Activated CD4-positive, CD25-positive, alpha-beta regulatory T cell (primary cell): ENCODE measurements at places on chromosomes 16 and 17.

DNA sequence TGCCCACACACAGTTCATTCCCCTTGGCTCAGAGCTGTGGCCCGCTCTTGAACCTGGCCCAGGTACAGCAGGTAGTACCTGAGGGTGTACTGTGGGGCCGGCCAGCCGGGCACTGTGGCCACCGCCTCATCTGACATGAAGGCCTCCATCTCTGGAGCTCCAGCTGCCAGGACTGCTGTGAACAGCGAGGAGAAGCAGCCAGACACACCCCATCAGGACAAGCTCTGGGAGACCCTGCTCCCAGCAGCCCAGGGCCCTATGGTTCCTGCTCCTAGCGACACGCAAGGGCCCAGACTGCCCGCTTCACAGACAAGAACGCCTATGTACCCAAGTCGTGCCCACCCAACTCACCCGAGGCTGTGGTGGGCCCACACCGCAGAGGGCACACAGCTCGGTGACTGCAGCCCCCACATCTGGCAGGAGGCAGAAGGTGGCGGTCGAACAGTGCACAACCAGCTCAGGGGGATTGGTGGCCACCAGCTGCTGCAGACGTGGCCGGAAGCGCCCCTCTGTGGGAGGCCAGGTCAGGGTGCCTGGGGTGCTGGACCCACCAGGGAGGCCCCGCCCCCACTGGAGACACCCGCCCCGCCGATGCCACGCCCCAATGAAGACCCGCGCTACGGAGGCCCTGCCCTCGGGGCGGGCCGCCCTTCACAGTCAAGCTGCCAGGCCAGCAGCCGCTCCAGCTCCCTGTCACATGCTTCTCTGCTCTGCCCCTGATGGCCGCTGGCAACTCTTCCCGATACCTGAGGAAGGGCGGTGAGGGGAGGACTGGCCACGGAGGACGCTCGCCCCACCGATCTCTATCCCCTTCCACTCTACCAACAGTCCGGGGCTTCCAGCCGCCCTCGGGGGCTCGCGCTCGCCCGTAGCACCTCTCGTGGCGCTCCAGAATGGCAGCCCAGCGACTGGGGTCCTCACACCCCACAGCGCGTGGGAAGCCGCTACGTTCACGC lies 1.1 kb upstream of the STUB1 start:
- DNase-seq, result no peak

- DNase-seq, result no peak
Observed at GRCh38 chr16:28168991-28169554, 42.7 kb downstream of the XPO6 start.

DNA sequence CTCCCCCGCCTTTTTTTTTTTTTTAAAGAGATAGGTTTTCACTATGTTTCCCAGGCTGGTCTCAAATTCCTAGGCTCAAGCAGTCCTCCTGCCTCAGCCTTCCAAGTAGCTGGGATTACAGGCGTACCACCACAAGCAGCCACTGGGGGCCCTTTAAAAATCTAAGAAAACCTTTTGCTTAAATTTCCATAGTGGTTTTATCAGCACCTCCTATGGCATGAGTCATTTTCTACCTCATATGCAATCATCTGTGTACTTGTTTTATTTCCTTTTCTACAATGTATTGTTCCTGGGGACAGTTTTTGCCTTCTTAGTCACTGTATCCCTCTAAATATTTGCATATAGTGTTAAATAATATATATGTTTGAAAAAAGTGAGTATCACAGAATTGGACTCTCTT lies 29.2 kb downstream of the GNA13 start:
- peak; percentile 5 for DNase-seq

DNA sequence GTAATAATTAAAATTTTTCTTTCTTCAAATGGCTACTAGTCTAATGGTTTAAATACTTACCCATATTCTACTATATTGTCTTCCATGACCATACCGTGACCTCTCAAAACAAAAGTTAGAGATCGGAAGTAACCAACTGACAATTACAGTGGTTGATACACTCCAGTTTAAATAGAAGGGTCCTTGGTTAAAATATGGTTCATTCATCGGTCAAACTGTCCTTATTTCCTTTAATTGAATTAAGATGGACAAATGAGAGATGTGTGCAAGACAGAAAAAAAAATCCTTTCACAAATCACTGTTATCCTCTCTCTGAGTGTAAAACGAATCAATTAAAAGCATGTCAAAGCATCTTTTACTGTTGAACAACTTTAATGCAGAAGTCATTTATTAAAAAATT lies 214.3 kb upstream of the TBX2 start:
- DNase-seq, result no peak

DNA sequence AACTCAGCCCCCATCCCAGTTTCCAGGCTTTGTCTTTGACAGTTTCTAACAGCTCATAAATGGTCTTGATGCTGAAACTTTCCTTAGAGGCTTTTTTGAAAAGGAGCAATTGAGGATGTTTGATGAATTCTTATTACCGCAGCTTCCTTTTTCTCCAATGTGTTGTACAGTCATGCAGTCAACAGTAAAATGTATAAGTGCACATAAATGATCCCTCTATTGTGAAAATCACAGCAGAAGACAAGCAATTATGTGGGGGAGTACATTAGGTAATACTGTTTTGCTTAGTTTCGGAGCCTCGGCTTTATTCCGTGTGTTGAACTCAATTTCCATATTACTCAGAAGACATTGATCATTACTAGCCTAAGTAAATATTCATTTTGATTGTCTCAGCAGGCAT lies 673.7 kb downstream of the CDH8 start:
- DNase-seq, result no peak

DNA sequence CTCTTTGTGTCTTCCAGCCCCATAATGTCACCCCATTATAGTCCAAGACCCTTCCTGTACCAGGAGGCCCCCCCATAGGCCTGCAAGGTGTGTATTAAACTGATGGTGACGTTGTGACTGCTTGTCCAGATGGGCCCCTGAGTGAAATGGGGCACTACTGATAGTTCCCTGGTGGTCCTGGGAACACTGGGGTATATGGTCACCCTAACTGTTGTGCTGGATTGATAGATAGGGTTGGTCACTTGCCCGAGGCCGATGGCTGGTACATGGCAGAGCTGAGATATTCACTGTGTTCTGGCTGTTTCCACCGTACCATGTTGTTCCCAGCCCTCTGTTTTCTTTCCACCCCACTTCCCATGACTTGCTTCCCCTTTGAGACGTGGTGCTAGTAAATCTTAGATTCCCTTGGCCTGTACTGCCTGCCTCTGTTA lies 4.3 kb downstream of the CNP start:
- no peak for DNase-seq

DNA sequence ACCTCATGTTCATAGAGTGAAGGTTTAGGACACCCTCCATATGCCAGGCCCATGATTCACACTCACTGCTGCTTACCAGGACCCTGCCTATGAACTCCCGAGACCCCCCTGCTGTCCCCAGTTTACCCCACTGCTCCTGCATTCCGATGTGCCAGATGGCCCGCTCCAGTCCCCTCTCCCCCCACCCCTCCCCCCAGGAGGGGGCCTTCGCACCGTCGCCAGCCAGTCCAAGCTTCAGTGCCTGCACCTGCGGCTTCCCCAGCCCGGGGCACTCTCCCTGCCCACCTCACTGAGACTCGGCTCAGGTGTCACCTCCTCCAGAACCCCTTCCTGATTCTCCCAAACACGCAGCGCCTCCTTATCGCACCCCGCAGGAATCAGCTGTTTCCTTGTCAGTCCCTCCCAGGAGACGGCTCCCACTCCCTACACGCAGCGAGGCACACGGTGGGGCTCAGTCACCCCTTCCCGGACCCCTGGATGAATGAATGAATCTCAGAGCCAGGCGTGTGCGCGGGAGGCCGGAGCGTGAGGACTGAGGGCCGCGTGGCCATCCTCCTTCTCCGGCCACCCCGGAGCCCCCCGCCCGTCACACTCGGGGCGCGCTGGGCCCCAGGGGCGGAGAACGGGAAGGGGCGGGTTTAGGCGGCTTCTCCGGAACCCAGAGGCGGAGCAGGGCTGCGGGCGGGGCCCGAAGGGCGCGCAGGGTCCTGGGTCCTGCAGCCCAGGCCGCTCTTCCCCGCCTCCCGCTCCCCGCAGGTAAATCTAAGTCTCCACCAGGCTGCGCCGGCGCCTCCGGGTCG lies 1.6 kb downstream of the MYO1C start:
- DNase-seq, result peak; percentile 41

DNA sequence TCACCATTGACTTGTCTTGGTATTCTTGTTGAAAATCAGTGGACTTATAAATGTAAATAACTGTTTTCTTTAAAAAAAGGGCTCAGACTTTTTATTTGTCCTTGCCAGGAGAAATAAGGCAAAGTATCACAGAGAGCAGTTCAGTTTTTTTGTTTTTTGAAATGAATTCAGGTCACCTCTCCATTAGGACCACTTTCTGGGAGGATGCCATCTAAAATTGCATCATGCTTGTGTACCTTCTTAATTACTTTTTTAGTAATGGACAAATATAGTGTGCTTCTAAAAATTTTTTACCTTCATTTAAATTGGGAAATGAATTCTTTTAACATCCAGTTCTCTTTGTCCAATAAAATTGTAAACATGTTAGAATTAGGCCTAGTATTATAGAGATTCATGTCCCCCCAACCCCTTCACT lies 210.0 kb downstream of the BCAS3 start:
- no peak for DNase-seq

GRCh38 chr16:77965346-77965745 lies 57.0 kb upstream of the CLEC3A start:
- DNase-seq, result no peak

GRCh38 chr16:10971560-10971961 lies 27.2 kb downstream of the CLEC16A start:
- no peak for DNase-seq

GRCh38 chr16:10618710-10619209 lies 38.4 kb upstream of the EMP2 start:
- no peak for DNase-seq

GRCh38 chr16:12089492-12090150 lies 113.1 kb downstream of the SNX29 start:
- DNase-seq, result no peak

- no peak for DNase-seq
Observed at GRCh38 chr16:56961386-56961785, 364 bp upstream of the CETP start.

- no peak for DNase-seq
Observed at GRCh38 chr17:49334744-49335512, 27.1 kb downstream of the ZNF652 start.
